Esophagus squamous epithelium (tissue), 5 donors: ENCODE measurements at places on chromosomes 6 and 20.

DNA sequence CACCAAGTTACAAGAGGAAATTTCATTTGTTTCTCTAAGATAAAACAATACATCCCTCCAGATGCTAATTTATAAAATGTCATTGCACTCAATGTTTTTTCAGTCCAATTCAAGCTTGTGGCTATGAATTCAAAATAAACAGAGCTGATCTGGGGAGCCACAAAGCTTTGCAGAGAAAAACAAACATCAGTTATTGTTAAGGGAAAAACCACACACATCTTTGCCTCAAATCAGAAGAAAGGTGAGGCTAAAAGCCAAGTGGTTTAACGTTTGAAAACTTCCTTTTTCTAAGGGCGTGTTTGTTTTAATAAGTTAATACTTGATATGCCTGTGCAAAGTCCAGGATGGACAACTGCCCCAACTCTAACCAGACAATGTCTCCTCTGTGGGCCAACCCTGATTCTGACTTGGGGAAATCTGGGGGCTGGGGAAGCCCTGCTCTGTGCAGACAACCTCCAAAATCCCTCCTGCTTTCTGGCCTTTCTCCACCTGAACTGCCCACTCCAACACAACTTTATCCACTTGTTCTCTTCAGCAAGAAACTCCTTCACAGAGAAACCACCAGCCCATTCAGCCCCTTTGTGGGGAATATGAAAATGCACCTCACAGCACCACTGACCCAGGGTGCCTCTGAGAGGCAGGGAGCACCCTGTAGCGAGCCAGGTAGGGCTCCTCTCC lies 44.6 kb upstream of the NT5E start:
- no peak for DNase-seq

GRCh38 chr6:41781366-41781730 lies 766 bp downstream of the PRICKLE4 start:
- DNase-seq = no peak

GRCh38 chr20:50120935-50121693 lies 8.2 kb upstream of the UBE2V1 start:
- DNase-seq = peak; percentile 14

GRCh38 chr6:52392944-52393343 lies 27.2 kb upstream of the EFHC1 start:
- no peak for DNase-seq

GRCh38 chr6:167551628-167552257 lies 226.9 kb downstream of the TTLL2 start:
- no peak for DNase-seq

- no peak for DNase-seq
Measured at GRCh38 chr6:105750089-105750488, 336.0 kb upstream of the PRDM1 start.

- no peak for DNase-seq
Measured at GRCh38 chr6:14601490-14601889, 483.9 kb downstream of the CD83 start.

- DNase-seq = no peak
Measured at GRCh38 chr6:79686707-79687309, 55.7 kb downstream of the SH3BGRL2 start.

DNA sequence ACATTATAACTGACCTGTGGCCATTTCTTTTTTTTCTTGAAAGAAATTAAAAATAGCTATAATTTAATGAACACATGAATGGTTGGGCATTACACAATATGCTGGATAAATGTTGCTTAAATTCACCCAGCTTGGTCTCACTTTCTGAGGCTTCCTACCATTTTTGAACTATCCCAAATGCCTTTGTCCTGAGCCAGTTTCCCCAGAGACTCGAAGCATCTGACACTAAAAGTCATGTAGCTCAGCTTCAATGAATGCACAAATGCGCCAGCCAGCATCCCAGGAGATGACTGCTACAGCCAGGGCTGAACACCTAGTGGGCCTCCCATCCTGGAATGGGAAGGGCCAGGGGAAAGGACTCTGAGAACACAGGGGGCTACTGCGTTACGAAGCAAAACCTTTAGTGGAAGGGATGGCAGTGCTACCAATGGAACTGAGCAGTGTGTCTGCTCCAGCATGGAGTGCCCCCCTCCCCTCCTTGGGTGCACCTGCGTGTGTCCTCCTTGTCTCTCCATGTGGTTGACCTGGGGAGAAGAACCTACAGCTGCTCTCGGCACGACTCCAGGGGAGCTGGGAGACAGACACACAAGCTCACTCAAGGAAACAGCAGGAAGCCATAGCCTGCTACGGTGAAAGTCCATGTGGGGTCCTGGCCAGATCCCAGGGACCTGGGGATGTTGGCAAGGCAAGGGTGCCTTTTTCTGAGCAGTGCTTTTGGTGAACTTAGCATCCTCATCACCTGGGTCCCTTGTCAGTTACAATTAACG lies 60.9 kb downstream of the IRF4 start:
- no peak for DNase-seq

- no peak for DNase-seq
Measured at GRCh38 chr6:111943266-111943665, 70.0 kb upstream of the FYN start.

GRCh38 chr6:13367396-13367795 lies 39.1 kb upstream of the TBC1D7 start:
- DNase-seq = no peak

GRCh38 chr6:39195792-39196385 lies 33.4 kb downstream of the KCNK5 start:
- DNase-seq = no peak

DNA sequence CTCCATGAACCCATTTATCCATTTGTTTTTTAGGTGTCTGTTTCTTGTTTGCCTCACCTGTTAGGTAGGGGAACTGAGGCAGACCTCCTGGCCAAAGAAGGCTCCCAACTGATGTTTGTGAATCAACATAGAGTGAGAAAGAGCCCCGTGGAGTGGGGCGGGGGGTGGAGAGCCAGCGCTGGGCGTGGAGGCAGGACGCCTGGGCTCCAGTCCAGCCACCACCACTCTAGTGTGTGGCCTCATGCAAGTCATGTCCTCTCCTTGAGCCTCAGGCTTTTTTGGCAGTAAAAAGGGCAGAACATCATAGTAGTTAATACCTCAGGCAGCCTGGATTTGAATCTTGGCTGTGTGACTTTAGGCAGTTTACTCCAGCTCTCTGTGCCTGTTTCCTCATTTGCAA lies 42.2 kb upstream of the SCRT2 start:
- no peak for DNase-seq

DNA sequence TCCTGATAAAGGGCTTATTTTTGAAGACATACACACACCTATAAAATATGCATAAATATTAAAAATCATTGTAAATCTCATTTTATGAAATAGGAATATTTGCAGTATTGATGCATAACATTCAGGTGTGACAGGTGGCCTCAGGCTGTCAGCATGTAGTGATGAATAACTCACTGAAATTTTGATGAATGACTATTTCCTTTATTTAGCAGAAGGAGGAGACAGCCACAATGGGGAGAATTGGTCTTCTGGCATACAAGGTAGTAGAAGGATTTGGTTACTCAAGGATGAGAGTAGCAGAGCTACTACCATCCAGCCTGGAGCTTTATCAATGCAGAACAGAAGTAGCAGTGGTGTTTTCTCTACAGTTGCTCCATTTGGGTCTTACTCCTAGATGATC lies 47.2 kb downstream of the RGS17 start:
- no peak for DNase-seq

- no peak for DNase-seq
Measured at GRCh38 chr6:142796571-142796970, 148.4 kb downstream of the HIVEP2 start.

DNA sequence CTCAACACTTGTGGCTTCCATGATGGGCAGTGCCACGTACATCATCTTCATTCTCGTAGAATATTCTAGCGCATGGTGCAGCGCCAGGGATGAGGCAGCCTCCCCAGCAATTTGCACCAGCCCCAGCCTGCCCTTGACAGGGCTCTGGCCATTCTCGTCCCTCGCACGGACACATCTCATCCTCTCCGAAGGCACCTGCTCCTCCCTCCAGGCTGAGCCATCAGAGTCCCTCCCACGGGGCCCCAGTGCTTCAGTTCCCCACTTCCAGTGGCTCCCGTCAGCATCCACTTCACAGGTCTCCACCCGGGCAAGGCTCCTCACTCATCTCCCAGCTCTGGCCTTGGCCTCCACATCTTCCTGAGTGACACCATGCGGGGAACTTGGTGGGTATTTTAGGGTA lies 13.3 kb upstream of the PHACTR3 start:
- no peak for DNase-seq

GRCh38 chr6:6569096-6569810 lies 19.3 kb upstream of the LY86 start:
- no peak for DNase-seq

GRCh38 chr6:43011207-43011606 lies 2.5 kb downstream of the MEA1 start:
- DNase-seq = no peak
